ENCODE measurements at places on chromosomes 7 and 10.

DNA sequence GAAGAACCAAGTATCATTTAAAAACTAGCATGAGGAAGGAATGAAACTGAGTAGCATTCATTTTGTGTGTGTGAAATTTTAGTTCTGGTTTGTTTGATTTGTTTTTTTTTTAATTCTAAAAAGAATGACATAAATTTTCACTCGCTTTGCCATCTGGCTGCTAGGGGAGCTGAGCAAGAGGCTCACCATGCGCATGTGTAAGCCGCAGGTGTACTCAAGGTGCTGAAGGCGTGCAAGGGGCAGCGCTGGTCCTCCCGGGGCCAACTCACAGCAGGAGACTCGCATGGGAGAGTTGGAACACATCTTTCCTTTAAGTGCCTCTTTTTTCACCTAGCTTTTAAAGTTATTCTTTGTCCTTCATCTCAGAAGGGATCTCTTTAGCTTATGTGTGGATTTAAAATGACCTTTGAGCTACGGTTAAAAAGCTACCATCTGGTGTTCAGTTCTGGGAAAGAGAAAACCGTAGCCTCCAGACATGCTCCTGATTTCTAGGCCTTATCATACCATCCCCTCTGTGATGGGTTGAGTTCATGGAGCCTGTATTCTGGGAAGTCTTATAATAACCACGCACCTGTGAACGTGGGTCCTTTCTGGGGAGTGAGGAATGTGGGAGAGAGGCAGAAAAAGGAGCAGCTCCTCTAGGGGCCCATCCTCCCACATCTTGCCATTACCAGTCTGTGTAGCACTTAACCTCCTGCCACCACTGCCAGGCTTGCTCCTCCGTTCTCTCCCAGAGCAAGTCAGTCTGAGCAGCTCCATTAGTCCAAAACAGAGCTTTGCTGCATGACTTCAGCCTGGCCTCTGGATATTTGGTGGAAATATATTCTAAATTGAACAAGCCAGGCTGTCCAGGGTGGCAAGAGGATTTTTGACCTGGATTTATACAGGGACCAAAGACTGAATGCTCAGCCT is 61.9 kb downstream of the KLHDC10 start:
- no peak for DNase-seq

DNA sequence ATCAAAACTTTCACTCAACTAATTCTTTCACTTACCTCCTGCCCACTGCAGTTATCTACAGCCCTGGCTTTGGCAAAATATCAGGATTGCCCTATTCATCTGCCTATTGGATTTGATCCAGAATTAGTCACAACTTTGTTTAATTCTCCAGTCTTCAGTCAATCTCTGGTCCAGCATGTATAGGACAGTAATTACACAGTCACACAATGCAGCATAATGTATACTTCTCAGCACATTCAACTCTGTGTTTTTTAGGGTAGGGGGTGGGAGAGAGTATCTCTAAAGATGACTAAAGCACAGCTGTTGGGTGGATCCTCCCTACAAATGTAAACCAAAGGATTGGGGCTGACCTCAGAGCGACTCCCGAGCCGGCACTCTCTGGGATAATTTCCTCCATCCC is 17.7 kb upstream of the NRP1 start:
- no peak for DNase-seq

DNA sequence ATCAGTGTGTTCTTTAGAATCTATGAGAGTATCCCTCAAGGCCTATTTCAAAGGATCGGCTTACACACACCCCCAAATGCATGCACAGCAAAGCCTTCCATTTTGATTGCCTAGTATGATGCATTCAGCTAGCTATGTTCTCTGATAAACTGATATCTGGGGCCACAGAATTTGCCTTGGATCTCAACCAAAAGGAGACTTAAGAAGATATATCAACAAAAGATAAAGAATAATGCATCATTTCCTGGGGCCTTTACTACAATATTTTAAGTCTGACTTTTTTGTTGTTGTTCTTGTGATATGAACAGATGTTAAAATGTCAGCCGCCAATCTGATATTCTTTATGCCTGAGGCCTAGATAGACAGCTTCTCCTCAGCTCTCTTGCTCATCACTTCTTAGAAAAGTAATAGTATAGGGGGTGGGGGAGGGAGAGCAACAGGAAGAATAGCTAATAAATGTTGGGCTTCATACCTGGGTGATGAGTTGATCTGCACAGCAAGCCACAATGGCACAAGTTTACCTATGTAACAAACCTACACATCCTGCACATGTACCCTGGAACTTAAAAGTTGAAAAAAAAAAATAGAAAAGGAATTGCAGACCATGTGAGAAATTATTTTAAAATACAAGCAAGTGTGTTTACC is 792.9 kb upstream of the GHITM start:
- no peak for DNase-seq

DNA sequence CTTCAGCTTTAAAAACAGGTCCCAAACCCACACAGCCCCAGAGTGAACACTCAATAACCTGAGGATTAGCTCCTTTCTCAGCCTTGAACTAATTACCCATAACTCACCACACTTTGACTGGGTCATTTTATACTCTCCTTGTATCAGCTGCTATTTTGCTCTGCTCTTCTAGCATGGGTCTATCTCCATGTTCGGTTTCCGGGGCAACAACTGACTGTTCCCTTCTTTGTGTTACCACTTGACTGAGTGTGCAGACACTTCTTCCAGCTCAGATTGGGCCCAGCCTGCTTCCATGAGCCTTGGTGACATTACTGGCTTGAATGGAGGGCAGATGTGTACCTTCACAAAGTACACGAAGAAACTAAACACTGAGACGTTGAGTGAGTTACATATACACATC is 31.5 kb upstream of the PRPS1L1 start:
- DNase-seq = no peak

- DNase-seq = no peak
Measured at GRCh38 chr7:30923774-30924413, 12.2 kb downstream of the AQP1 start.

DNA sequence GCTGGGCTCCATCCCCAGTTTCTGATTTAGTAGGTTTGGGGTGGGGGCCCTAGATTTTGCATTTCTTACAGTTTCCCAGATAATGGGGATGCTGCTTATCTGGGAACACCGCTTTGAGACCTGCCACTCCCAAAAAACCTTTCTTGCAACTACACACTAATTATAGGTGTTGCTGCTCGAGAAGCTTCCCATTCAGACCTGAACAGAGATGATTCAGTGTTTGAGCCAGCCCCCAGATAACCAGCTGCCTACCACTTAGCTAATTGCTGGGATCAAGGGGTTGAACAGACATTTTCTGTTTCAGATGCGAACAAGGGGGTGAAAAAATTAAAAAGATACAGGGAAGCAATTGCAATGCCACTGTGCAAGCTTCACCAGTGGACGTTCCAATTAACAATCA is 448.5 kb downstream of the KCNMA1 start:
- DNase-seq = no peak

DNA sequence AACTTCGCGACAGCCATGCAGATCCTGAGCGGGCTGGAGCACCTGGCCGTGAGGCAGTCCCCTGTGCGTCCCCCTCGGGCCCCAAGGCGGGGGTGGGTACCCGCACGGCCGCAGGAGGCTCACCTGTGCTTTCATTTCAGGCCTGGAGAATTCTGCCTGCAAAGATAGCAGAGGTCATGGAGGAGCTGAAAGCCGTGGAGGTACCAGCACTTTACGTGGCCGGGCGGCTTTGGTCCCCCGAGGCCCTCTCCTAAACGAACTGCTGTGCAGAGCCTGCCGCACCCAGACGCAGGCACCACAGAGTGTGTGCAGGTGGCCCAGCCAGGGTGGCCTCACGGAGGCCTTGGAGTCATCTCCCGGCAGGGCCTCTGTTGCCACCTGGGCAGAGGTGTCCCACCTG is 11.1 kb upstream of the UTF1 start:
- DNase-seq = no peak

DNA sequence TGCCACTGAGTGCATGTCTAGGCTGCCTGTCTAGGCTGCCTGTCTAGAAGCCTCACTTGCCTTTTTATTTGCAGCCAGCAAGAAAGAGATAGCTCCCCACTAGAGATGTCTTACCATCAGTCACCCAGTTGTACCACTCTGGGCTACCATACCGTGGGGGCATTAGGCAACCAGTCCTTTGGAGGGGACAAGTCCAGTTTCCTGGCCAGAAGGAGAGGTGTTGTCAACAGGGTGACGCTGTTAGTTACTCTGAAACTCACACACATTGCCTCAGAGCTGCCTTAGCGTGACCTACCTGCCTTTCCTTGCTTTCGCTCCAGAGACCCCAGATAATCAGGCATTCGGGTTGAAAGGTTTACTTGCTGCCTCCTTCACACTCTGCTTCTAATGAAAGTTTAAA is 155.4 kb downstream of the CELF2 start:
- no peak for DNase-seq

DNA sequence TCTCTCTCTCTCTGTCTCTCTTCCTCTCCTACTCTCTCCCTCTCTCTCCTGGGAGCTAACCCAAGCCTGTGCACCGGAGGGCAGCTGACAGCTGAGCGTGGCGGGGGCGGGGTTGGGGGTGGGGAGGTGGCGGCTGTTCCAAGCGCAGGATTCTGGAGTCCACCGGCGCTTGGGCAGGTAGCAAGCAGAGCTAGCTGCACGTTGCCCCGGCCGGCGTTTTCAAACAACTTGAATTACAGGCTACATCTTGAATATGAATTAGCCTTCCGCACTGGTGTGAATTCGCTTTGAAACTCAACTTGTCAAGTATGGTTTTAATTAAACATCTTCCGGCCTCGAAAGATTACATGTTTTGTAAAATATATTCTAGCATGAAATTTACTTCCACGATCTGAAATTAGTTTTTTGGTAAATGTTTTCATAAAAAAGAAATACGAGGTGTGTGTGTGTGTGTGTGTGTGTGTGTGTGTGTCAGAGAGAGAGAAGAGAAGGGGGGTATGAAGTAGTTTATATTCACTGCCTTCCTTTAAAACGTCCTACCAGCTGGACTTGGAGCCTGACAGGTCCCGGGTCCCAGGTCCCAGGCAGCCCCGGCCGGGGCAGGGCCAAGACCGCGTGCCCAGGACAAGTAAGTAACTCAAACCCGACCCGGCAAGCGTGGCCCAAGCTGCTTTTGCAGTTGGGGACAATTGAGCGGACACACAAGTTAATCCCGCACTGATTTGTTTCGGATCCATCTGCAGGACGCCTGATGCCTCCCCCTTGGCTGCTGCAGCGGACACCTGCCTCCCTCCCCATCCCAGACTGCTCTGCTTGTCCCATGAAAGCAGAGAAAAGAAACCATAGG is 9.0 kb upstream of the DLX6 start:
- no peak for DNase-seq

DNA sequence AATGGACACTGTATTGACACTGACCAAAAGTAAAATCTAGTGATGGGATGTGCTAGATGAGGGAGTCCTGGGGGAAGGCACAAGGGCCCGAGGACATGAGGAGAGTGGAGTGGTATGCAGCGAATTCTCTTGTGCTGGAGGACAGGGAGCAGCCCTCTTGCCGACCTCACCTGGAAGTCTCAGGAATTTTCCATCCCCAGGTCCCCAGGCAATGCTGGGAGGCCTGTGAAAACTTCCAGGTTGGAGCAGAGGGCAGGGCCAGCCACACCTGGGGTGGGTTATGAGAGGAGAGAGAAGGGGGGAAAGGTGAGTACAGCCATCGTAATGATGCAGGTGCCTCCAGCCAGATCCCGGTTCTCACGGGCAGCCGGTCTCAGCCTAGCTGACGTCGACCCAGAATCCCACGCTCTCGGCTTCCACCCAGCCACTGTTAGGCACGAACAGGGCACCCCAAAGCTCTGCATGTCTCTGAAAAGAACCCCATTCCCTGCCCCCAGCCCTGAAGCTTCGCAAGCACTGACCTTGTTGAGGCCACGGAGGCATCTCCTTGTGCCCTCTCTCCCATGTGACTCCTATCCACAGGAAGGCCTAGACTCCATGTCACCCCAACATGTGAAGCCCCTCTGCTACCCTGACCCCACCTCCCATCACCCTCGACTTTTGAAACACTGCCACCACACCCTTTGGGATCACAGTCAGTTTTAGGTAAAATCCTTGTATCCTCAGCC is 239.7 kb upstream of the MYO3A start:
- DNase-seq = no peak
